LNCaP clone FGC (cell line): ENCODE measurements at places on chromosomes 16 and 17.

- no peak for DNase-seq
These were observed 39.9 kb upstream of the CCDC182 start for GRCh38 chr17:57785022-57785421.

DNA sequence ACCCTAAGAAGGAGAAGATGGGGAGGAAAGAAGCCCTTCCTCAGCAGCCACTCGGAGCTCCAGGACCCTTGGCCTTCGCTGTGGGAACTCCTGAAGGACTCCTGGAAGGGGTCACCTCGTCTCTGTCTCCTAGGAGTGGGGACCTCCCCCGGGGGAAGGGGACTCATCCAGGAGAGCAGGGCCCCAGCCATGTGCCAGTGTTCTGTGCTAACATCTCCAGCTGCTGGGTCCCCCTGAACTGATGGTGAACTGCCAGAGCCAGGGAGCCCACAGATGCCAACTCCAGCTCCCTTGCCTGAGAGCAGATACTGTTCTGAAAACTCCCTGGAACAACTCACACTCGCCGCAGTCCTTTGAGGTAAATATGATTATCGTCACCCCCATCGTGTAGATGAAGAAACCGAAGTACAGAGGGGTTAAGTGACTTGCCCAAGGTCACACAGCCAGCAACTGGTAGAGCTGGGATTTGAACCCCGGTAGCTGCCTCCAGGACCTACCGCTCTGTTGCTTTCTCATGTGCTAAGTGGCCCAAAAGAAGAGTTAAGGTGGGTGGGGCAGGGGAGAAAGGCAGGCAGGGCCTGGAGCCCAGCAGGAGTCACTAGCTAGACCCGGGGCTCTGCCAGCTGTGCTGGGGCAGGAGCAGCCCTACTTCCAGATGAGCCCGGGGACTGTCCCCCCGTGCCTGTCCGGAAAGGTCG lies 10.5 kb downstream of the TIMM22 start:
- DNase-seq, result no peak

GRCh38 chr16:87791295-87792204 lies 25.8 kb upstream of the KLHDC4 start:
- DNase-seq, result no peak

- no peak for DNase-seq
These were observed 17.0 kb upstream of the LHX1 start for GRCh38 chr17:36920032-36921005.

DNA sequence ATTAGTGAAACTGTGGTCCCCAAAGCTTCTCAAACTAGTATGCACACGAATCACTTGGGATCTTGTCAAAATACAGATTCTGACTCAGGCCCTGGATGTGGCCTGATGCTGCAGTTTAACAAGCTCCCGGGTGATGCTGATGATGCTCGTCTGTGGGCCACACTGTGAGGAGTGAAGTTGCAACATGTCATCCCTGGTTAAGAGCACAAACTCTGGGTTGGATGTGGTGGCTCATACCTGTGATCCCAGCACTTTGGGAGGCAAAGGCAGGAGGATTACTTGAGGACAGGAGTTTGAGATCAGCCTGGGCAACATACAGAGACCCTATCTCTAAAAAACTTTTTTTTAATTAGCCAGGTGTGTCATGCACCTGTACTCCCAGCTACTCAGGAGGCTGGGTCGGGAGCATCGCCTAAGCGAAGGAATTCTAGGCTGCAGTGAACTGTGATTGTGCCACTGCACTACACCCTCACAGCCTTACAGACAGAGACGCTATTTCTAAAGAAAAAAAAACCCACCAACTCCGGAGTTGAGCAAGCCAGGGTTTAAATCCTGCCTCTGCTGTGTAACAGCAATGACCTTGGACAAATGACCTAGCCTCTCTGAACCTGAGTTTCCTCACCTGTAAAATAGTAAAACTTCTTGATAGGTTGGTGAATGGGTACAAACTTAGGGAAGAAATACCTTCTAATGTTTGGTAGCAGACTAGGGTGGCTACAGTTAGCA lies 24.4 kb upstream of the ABAT start:
- no peak for DNase-seq

GRCh38 chr17:329784-330420 lies 22.7 kb downstream of the RPH3AL start:
- DNase-seq, result no peak

GRCh38 chr17:29024316-29024952 lies 18.5 kb upstream of the PIPOX start:
- DNase-seq, result no peak

- DNase-seq, result no peak
These were observed 420.9 kb upstream of the SOX9 start for GRCh38 chr17:71699907-71700306.

GRCh38 chr17:32658470-32659418 lies 172.0 kb downstream of the CDK5R1 start:
- no peak for DNase-seq

DNA sequence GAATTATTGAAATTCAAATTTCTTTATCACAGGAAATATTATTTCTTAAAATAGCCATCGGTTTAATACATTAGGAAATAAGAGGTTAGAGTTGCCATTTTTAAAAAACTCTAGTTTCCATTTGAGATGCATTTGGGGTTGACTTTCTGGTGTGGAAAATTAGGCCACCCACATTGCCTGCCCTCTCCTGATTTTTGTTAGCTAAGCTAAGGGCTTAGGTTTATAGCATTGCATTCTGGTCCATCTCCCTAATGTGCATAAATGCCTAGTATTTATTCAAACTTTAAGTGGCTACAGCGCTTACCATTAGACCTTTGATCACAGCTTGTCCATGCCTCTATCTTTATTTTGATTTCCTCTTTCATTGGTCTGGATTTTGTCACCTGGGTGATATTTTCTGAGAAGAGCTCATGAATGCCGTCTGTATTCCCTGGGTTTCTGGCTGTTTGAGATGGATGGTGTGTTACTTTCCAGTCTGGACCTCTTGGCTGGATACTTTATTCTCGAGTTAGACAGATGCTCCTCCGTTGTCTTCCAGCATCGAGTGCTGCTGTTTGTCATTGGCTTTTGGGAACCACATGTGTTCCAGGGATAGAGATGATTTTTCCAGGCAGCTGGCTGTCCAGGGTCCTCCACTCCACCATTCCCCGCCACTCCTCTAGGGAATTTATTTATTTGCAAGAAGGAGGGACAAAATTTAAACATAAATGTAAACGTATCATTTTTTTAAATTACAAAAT lies 120.3 kb downstream of the KATNIP start:
- no peak for DNase-seq
